ENCODE measurements at places on chromosomes 11 and 22. TPM values are rescaled to one million over a fixed set of nuclear protein-coding genes. Genes with fewer than 3 reads are reported as not detected.

GRCh38 chr11:134541951-134542350 lies 129.9 kb upstream of the B3GAT1 start:
- H3K36me3 ChIP-seq: no peaks in the 10 kb centered on the region
- no peak overlapping the region for H3K27ac ChIP-seq
- no peak overlapping the region for H3K4me3 ChIP-seq

DNA sequence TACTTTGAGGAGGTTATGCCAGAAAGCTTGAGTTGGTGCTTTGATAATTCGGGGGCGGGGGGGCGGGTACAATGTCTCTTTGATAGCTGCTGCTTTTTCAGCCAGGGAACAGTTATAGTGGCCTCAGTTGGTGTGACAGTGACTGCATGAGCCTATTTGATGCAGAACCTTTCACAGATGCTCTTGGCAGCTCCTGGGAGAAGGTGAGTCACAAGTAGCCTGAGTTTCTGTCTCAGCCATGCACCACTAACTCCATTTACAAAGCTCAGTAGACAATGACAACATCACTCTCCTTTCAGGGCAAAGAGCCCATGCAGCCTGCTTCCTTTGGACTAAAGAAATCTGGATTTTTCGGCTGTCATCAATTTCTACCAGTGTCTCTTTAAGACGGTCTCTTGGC lies 42.1 kb upstream of the SEZ6L start:
- H3K4me3 ChIP-seq: no peak overlapping the region
- H3K36me3 ChIP-seq: no peaks in the 10 kb centered on the region
- no peaks in the 10 kb centered on the region for H3K4me1 ChIP-seq
- H3K27ac ChIP-seq: no peak overlapping the region
- DNase-seq: no peak

- H3K36me3 ChIP-seq: no peaks in the 10 kb centered on the region
- no peaks in the 10 kb centered on the region for H3K4me1 ChIP-seq
- no peaks in the 10 kb centered on the region for H3K27me3 ChIP-seq
- no peak for DNase-seq
- no peak overlapping the region for H3K4me3 ChIP-seq
Observed at GRCh38 chr22:17949642-17950473, 74.5 kb downstream of the MICAL3 start.

GRCh38 chr11:88480223-88480622 lies 142.7 kb upstream of the CTSC start:
- no peaks in the 10 kb centered on the region for H3K27me3 ChIP-seq
- no peaks in the 10 kb centered on the region for H3K36me3 ChIP-seq
- H3K4me3 ChIP-seq: no peak overlapping the region
- H3K27ac ChIP-seq: no peak overlapping the region
- no peaks in the 10 kb centered on the region for H3K4me1 ChIP-seq

DNA sequence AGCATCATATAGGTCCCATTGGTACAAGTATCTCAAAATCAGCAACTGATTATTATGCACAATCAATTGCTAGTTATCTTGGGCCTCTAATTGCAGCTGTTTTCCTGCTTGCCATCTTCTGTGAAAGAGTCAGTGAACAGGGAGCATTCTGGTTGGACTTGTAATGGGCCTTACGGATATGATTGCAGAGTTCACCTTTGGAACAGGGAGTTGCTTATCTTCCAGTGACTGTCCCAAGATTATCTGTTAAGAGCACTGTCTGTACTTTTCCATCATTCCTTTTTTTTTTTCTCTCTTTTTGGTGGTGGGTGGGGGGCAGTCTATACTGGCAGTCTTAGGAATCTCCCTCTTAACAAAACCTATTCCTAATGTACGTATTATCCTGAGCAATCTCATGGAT lies 17.8 kb downstream of the OR8G5 start:
- no peak overlapping the region for H3K27ac ChIP-seq
- no peaks in the 10 kb centered on the region for H3K4me1 ChIP-seq
- DNase-seq: no peak
- no peaks in the 10 kb centered on the region for H3K36me3 ChIP-seq
- H3K27me3 ChIP-seq: no peaks in the 10 kb centered on the region

DNA sequence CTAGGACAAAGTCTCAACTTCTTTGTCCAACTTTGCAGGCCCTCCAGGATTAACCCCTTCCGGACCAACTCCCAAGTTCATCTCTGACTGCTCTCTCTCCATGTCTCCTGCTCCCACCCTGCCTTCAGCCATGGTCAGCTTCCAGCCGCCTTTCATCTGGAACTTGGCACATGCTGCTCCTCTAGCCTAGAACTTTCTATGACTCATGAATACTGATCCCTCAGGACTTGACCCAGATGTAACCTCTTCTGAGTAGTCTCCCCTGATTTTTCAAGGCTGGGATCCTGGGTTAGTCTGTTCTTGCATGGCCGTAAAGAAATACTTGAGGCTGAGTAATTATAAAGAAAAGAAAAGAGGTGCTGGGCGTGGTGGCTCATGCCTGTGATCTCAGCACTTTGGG lies 5.2 kb upstream of the SLC15A3 start:
- no peaks in the 10 kb centered on the region for H3K36me3 ChIP-seq
- H3K4me1 ChIP-seq: no peaks in the 10 kb centered on the region
- DNase-seq: no peak
- no peak overlapping the region for H3K27ac ChIP-seq
- H3K27me3 ChIP-seq: no peaks in the 10 kb centered on the region

DNA sequence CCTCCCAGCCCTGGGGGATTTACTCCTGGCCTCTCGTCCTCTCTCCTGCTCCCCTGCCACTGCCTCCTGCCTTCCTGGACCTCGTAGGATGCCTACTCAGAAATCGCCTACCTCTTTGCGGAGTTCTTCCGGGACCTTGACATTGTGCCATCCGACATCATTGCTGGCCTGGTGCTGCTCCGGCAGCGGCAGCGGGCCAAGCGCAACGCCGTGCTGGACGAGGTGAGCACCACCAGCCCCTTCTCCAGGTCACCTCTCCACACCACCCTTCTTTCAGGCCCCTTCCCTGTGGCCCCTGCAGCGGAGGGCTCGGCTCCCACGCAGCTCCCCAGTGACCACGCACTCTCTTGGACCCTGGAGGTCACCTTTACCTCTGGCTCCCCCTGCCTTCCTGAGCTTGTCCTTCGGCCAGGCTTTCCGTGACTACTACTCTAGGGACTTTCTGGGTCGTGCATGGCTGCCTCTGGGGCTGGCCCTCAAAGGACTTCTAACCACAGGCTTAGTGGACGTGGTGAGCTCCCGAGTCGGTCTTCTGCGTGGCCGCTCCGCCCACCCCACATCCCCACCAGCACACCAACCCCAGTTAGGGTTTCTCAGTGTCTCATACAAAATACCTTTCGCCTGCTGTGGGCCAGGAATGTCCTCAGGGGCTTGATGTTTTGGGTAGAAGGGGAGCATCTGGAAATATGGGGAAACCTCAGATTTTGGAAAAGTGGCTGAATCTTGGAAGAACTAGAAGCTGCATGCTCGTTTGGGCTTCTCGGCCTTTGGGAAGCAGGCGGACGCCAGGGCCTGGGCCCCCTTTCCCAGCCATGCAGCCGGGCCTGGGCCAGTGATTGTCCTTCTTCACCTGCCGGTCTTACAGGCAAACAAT lies 24.1 kb upstream of the MYRF start:
- H3K4me1 ChIP-seq: no peaks in the 10 kb centered on the region
- H3K36me3 ChIP-seq: peaks cover 4% of the 10 kb centered on the region
- H3K27ac ChIP-seq: peak overlapping the region; percentile 82
- no peaks in the 10 kb centered on the region for H3K27me3 ChIP-seq
- no peak for DNase-seq

- H3K27me3 ChIP-seq: no peaks in the 10 kb centered on the region
- H3K4me1 ChIP-seq: no peaks in the 10 kb centered on the region
- no peak for DNase-seq
- H3K36me3 ChIP-seq: peaks cover under 1% of the 10 kb centered on the region
Observed at GRCh38 chr22:31160328-31160978, 471 bp downstream of the RNF185 start.

- no peaks in the 10 kb centered on the region for H3K4me1 ChIP-seq
- H3K27me3 ChIP-seq: no peaks in the 10 kb centered on the region
- peaks cover 94% of the 10 kb centered on the region for H3K36me3 ChIP-seq
- no peak overlapping the region for H3K27ac ChIP-seq
- no peak for DNase-seq
Observed at GRCh38 chr11:68767672-68768071, 16.4 kb upstream of the TESMIN start.

- H3K36me3 ChIP-seq: no peaks in the 10 kb centered on the region
- no peak overlapping the region for H3K4me3 ChIP-seq
- no peak for DNase-seq
Observed at GRCh38 chr11:95699631-95700470, 89.7 kb downstream of the FAM76B start.

DNA sequence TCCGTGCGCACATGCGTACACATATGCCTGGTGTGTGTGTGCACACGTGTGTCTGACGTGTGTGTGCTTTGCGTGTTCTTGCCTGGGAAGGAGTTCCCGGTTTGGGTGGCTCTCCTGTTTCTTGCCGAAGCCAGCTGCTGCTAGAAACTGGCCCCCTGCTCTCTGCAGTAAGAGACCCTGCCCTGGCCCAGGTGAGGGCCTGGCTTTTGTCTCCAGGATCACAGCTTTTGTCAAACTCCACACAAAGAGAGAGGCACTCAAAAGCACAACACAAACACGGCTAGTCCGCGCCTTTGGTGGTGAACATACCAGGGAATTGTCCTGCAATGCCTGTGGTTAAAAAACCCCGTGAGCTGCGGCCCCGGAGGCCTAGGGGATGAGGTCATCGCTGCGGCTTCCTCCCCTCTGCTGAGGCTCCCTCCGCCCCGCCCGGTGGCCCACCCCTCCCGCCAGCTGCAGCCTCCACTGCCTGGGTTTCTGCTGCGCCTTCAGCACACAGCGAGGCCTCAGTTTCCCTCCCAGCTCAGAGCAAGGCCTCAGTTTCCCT lies 88.9 kb downstream of the KCNQ1 start:
- no peaks in the 10 kb centered on the region for H3K36me3 ChIP-seq
- peaks cover 25% of the 10 kb centered on the region for H3K4me1 ChIP-seq
- H3K27me3 ChIP-seq: no peaks in the 10 kb centered on the region

DNA sequence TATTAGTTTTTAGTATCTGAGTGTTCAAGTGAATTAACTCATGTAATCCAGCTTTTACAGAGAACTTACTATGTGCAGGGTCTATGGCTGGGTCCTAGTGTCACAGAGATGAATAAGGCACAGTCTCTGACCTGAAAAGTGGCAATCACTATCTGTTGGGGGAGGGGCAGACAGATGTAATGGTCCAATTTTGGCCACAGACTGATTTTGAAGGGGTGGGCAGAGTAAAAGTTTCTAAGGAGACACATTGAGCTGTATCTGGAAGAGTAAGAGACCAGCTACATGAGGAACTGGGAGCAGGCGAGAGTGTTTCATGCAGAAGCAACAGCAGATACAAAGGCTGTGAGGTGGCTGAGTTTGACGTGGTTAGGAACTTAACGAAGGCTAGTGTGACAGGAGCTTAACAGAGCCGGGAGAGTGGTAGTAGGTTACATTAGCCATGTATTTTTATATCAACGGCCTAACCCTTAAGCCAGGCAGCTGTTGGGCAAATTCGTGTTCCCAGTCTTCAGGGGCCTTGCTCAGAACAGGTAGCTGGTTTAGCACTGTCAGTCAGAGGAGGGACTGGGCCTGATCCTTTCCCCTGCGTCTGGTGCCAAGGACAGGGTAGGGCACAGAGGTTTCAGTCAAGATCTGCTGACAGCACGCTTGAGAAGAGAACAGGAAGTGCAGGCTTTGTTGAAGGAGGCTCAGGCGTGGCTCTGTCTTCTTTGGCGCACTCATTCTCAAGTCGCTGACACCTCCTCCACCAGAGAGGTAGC lies 1.4 kb upstream of the STIM1 start:
- H3K4me1 ChIP-seq: peaks cover 37% of the 10 kb centered on the region
- H3K27me3 ChIP-seq: no peaks in the 10 kb centered on the region
- no peak for DNase-seq
- no peak overlapping the region for H3K4me3 ChIP-seq
- no peaks in the 10 kb centered on the region for H3K36me3 ChIP-seq

DNA sequence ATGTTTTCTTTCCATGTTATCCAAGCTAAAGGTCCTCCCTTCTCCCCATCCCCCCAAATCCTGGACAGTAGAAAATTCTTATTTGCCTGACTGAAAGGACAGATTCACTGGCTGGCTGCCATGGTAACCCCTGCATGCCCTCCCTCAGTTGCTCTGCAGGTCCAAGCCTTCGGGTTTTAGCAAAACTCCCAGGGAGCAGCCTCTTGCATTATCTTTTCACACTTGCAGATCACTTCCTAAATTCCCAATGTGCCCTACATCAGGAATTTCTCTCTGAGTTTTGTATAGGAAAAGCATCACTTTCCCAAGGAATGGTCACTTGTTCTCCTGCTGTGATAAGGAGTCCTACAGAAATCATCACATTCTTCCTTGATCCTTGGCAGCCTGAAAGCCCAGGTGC lies 75.0 kb upstream of the TENM4 start:
- H3K27me3 ChIP-seq: no peaks in the 10 kb centered on the region
- H3K27ac ChIP-seq: no peak overlapping the region
- no peak overlapping the region for H3K4me3 ChIP-seq
- no peak for DNase-seq

- no peak for DNase-seq
- peaks cover 14% of the 10 kb centered on the region for H3K4me1 ChIP-seq
- no peak overlapping the region for H3K4me3 ChIP-seq
- H3K36me3 ChIP-seq: no peaks in the 10 kb centered on the region
- H3K27ac ChIP-seq: no peak overlapping the region
Observed at GRCh38 chr11:115693002-115693401, 188.8 kb upstream of the CADM1 start.

- no peak for DNase-seq
- peaks cover 14% of the 10 kb centered on the region for H3K4me1 ChIP-seq
- H3K36me3 ChIP-seq: no peaks in the 10 kb centered on the region
- no peak overlapping the region for H3K27ac ChIP-seq
Observed at GRCh38 chr11:82786836-82787235, 53.2 kb upstream of the FAM181B start.

DNA sequence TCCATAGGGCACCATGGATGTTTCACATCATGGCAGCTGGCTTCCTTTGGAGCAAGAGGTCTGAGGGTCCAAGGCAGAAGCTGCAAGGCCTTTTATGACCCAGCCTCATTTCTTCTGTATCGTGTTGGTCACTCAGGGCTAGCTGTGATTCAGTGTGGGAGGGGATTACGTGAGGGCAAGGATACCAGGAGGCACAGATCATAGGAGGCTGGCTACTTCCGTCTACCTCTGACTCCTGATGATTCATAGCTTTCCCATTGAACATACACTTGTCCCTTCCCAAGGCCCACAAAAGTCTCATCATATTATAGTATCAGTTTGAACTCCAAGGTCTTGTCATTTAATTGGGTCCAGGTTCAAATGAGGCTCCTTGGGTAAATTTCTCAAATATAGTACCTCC lies 135.3 kb upstream of the ZBED5 start:
- H3K36me3 ChIP-seq: no peaks in the 10 kb centered on the region
- H3K27me3 ChIP-seq: no peaks in the 10 kb centered on the region

The YPEL4 gene
- 0.55 TPM for total RNA-seq

The UBQLNL gene
- total RNA-seq: not detected

The MAP6 gene
- total RNA-seq: 6.3 TPM

The APOA1 gene
- 4.5 TPM for total RNA-seq

The CELF1 gene
- 65.9 TPM for total RNA-seq

The ADM2 gene
- total RNA-seq: 0.08 TPM

The PLEKHB1 gene
- total RNA-seq: 23.8 TPM

The GGT1 gene
- 1.7 TPM for total RNA-seq

The FGF4 gene
- not detected for total RNA-seq

All from right atrium auricular region (tissue), 2 donors.